Osteoblast (primary cell): ENCODE measurements at places on chromosomes 3 and 15.

DNA sequence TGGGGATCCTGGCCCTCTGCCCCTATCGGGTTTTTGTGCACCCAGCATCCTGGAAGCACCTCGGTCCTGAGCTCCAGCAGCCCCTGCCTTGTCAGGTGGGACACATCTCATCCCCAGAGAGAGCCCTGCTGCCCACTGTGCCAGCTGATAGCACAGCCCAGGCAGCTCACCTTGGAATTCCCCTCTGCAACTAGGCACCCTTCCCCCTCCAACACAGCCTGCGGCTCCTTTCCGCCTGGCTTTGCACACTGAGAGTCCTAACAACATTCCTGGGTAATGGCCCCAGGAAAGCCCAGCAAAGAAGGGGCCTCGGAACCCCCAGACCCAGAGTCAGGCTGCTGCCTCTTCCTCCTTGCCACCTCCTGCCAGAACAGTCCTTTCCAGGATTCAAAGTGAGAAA is 5.9 kb downstream of the HCN4 start:
- peak; percentile 25 for DNase-seq

DNA sequence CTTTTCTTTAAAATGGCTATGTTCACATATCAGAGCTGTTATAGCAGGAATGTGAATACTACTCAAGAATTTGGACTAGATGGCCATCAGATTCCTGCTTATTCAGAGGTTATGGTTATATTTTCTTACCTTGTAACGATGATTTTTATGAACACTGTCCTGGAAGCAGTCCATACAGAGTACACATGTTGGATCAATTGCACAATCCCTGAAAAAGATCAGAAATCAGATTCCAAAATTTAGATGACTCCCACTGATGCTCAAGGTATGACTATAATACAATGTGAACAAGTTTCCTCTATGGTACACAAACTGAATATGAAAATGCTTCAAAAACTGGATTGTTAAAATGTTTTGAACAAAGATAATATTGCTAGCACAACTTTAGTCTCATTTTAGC is 23.3 kb downstream of the UBR1 start:
- no peak for DNase-seq

DNA sequence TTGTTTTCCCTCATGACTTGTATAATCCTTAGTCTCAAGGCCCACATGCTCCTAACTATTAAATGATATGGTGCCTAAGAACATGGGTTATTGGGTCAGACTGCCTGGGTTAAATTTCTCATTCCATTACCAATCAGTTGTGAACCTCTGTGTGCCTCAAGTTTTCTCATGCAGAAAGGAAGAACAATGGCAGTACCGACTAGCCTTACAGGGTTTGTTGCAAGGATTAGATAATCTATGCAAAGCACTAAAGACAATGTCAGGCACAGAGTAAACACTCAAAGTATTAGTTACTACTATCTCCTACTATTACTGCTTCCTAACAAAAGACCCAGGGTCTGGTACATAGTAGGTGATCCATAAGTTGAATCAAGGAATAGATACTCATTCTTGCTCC is 12.2 kb downstream of the ADPGK start:
- no peak for DNase-seq

DNA sequence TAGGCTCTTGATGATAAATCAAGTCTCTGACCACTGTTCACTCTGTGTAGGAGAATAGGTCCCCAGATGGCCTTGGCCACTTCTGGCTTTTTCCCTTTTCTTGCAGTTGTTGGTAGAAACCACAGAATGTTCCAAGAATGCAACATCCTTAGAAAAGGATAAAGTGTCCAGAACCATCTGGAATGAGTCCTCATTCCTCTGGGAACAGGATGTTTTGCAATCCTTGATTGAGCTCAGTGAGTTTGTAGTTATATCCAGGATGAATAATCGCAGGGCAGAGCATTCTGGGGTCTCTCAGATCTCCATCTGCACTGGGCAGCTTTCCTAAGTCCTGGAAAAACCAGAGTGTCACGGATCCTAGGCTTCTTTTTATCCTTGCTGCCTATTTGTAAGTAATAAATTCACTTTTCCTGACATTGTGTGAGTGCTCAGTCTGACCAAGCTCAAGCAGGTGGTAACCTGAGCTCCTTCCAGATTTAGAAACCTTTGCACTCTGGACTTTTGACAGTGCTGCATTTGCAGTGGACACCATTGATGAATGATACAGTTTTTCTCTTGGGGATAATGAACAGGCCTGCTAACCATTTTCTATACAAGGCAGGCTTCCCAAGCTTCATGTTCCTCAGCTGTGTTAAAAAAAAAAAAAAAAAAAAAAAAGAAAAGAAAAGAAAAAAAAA is 1028.6 kb downstream of the OTOL1 start:
- peak; percentile 42 for DNase-seq

- DNase-seq = no peak
Observed at GRCh38 chr3:28347374-28348264, 902 bp upstream of the ZCWPW2 start.

DNA sequence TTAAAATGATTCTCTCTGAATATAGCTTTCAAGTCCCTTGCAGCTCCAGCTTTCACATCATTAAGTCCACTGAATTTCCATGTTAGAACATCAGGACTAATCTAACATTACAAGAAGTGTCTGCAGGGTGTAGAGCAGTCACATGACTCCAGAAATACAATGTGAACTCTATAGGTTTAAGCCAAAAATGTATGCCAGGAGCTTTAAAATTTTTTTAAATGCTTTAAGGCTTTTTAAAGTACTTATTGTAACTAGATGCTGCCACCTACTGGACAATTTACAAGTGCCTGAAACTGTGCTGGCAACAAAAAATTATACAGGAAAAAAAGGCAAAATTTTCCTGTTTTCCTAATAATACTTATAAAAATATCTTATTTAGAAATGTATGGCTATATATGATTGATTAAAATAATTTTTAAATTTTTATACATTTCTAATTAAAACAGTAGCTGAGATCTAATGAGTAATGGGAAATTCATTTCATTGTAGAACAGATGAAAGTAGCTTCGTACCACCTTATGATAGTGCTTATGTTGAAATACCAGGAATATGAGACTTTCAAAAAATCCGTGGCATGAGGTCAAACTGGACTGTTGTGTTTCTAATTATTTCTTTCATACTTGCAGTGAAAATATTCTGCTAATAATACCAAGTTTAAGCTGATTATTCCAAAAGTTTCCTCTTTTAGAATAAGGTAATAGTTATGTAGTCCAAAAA is 25.7 kb downstream of the FSIP1 start:
- DNase-seq = no peak

- DNase-seq = no peak
Observed at GRCh38 chr15:35974052-35974451, 428.1 kb upstream of the DPH6 start.

DNA sequence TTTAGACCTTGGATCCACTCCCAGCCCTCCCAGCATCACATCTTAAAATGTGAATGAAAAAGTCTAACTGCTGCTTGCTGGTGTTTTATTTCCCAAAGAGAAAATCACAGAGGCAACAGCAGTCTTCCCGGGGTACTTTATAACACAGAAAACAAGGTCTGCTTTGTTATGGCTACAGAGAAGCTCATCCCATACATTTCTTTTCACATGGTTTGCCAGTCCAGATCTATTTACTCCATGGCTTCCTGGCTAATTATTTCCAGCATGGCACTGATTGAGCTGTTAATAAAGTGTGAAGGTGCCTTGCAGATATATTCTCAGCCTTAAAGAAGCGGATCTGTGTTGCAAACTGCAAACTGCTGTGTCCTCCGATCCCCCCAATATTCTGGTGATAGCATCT is 466.1 kb upstream of the CFAP20DC start:
- no peak for DNase-seq

DNA sequence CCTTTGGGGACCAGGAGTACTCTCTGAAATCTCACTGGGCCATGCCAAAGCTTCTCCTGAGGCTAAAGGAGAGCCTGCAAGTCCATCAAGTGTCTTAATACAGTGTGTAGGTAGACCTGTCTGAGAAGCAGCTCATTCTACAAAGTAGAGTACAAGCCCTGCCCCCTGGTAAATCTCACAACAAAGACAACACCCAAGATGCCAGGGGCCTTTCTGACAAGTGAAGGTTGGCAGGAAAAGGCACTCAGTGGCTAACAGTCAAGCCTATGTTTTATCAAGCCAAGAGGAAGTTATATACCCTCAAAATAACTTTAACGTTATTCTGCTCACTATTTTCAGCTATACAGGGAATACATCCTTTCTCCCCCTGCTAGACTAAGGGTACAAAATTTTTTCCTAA is 58.3 kb downstream of the NMNAT3 start:
- DNase-seq = no peak

GRCh38 chr15:62491642-62492041 is 326.6 kb upstream of the C2CD4B start:
- DNase-seq = no peak

DNA sequence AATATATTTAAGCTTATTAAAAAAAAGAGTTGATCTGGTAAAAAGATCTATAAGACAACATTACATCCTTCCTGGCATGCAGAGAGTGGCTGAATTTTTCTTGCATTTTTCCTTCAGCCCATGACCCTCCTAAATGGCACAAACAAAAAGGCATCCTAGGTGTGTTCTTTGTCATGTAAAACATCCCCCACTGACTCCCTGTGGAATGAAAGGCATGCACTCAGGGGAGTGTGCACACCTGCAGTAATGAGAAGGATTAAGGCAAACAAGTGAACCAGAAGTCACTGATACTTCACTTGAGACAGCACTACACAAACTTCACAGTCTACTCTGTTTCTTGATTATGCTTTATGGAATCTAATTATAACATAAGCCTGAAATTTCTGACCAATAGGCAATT is 195.0 kb downstream of the RBMS3 start:
- no peak for DNase-seq

GRCh38 chr3:139433089-139433488 is 43.2 kb downstream of the RBP2 start:
- DNase-seq = no peak

DNA sequence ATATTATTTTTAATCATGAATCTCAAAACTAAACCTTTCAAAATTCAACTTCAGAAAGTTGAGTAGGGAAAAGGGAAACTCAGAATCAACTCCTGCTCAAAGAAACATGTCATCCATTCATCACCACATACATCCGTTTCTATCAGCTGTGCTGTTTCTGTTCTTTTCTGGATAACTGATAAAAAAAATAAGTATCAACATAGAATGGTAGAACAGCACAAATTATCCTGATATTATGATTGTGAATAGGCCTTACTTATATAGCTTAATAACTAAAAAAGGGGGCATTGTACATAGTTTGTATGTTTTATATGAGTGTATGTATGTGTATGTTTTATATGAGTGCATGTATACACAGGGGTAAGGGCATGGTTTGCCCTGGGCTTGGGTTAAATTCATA is 3.1 kb downstream of the TM4SF1 start:
- no peak for DNase-seq

DNA sequence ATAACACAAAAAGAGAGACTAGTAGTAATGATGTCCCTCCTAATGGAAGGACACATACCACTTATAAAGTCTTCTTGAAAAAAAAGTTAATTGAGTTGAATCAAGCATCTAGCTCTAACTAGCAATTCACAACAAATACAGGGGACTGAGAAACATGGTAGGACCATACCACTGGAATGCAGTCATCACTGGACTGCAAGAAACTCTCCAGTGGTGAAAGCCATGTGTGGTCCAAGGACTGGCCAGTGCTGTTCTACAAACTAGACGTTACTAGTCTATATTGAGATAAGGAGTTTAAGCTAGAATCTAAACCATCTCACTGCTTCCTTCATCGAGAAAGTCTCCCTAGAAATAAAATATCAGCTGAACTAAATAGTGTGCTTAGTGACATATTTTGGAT is 16.7 kb downstream of the FBN1 start:
- no peak for DNase-seq

DNA sequence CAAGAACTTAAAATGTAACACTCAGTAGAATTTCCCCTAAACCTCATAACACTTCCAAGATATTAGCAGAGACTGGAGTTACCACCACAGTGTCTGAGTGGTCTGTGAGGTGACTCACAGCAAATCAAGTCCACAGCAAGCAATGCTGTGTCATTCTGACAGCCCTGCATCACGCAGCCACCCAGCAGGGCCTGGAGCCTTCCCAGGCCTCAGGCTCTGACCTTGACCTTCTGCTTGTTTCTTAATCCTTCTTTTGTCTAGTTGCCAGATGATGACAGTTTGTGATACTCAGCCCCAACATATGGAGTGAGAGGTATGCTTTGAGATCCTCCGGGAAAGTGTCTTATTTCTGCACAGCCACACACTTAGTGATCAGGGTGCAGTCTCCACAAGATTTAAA is 82.5 kb downstream of the TOP2B start:
- peak; percentile 91 for DNase-seq

- DNase-seq = no peak
Observed at GRCh38 chr3:37050282-37050681, 57.0 kb downstream of the MLH1 start.

DNA sequence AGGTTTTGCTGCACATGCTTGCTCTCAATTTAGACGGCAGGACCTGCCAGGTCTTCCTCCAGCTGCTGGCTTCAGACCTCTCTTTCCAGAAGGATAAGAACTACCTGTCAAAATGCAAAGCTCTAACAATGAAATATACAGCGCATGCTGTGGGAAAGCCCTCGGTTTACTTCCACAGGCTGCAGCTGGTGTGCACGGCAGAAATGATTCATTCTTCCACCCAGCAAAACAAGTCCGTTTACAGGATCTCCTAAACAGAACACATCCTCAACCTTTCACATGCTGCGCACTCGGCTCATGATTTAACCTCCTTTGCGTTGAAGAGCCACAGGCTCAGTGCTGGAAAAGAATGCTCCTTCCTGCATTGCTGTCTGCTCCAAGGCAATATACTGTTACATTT is 92.4 kb upstream of the WNT5A start:
- no peak for DNase-seq

- no peak for DNase-seq
Observed at GRCh38 chr3:30873671-30874070, 20.8 kb downstream of the GADL1 start.

- no peak for DNase-seq
Observed at GRCh38 chr3:84108442-84108971, 850.3 kb upstream of the CADM2 start.

GRCh38 chr3:149519912-149520311 is 45.4 kb downstream of the TM4SF4 start:
- DNase-seq = no peak

DNA sequence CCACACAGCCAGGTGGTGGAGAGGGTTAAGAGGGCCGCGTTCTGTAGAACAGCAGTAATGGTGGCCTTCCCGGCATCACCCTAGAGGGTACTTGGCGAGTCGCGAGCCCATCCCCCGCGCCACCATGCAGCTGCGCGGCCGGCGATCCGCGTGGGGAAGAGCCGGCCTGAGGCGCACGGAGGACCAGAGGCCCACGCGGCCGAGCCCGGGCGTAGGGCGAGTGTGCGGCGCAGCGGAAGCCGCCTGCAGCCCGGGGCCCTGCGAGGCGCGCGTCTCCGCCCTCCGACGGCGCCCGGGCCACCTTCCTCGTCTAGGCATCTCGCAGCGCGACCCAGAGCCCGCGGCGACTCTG is 423 bp downstream of the TKT start:
- DNase-seq = peak; percentile 91

DNA sequence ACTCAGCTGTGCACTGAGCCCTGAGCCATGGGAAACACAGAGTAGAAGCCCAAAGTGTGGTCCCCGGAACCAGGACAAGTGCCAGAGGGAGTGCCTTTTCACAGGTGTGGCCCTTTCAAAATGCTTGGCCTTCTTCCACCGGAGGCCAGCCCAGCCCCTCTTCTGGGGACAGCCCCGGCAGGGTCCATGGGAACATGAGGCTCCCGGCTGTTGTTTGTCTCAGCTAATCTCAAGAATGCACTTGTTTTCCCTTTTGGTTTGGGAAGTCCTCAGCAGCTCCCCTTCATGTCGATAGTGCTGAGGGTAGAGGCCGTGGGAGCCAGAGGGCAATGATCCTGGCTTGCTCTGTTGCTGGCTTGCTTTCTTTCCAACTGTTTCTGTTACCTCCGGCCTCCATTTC is 91.1 kb upstream of the MRPS22 start:
- no peak for DNase-seq
